SJSA1 (cell line): ENCODE measurements at places on chromosomes 7 and 10.
A peak's percentile ranks its signal among the peaks of the same experiment; 100 is the strongest.

GRCh38 chr10:71621231-71622153, 98.1 kb downstream of the C10orf105 start:
- H3K36me3 ChIP-seq, result 0 out of 2 replicates have a peak, but pooled peaks cover 3% of the 10 kb centered on the region
- no peak overlapping the region for H3K4me3 ChIP-seq
- DNase-seq, result no peak

DNA sequence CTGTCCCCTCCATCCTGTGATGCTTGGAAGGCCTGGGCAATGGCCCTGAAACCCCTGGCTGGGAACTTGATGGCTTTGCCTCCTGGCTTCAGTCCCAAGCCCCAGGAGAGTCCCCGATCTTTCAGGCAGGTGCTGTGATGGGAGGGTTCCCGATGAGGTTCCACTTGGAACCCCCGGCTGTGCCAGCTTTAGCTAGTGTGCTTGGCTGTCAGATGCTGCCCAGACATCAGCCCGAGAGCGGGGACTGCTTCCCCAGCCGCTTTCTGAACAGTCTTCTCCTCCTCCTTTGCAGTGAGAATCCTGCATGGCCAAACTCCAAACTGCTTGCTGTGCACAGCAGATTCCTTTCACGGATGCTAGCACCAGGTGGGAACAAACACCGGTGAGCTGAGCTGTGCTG, 58.1 kb downstream of the PKD1L1 start:
- no peaks in the 10 kb centered on the region for H3K36me3 ChIP-seq
- no peak overlapping the region for H3K27ac ChIP-seq
- no peak overlapping the region for H3K4me3 ChIP-seq
- H3K27me3 ChIP-seq, result no peaks in the 10 kb centered on the region

DNA sequence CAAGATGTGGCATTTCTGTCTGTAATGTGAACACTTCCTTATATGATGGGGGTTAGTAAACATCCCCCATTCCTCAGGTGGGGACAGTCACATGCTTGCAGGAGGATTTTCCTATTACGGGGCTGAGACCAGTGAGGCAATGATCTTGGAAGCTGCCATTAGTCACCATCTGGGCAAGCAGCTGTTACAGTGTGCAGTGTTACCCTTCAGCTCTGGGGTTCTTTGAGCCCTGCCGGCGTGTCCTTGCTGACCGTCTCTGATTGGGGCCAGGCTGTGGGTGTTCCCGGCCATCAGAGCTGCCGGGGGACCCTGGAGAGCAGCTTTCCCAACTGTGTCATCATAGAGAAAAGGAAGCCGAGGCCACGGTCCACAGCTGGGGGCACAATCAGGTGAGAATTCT, 126.8 kb upstream of the FAM20C start:
- H3K36me3 ChIP-seq, result no peaks in the 10 kb centered on the region
- DNase-seq, result no peak
- no peaks in the 10 kb centered on the region for H3K27me3 ChIP-seq
- peaks cover 12% of the 10 kb centered on the region for H3K4me1 ChIP-seq

GRCh38 chr7:158840604-158841003, 11.3 kb upstream of the ESYT2 start:
- DNase-seq, result no peak
- H3K36me3 ChIP-seq, result no peaks in the 10 kb centered on the region
- H3K27me3 ChIP-seq, result no peaks in the 10 kb centered on the region
- no peaks in the 10 kb centered on the region for H3K4me1 ChIP-seq

DNA sequence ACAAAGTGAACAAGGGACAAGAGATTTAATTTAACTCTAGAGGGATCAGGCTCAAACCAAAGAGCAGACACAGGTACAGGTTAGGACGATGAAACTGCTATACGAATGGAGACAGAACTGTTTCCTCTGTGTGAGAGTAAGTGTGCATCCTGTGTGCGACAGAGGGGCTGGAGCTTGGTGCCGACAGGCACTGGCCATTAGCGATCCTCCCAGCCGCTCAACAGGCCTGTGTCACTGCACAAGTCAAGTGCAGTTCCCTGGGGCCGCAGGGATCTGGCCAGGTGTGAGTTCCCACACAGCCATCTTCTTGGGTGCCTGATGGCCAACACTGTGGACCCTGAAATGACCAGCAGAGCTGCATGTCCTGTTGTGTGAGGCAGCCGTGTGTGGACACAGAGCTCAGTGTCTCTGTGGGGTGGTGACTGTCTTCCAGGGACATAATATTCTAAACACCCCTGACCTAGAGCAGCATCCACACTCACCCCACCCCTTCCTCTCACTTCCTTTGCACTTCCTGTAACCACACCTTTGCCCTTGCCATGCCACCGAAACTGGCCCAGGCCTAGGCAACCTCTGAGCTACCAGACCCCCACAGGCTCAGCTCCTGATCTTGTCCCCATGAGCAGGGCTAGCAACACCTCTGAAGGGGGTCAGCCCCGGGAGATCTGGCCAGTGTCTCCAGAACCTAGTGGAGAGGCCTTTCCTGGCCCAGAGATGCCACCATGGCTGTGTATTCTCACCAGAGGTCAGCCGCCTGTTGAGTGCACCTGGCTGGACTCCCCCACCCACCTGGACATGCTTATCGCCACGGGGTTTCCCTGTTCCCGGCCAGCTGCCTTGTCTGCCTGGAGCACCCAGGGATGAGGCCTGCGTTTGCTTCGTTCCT, 11.7 kb upstream of the TBRG4 start:
- no peak for DNase-seq
- no peak overlapping the region for H3K4me3 ChIP-seq
- no peaks in the 10 kb centered on the region for H3K4me1 ChIP-seq
- H3K27me3 ChIP-seq, result no peaks in the 10 kb centered on the region
- H3K36me3 ChIP-seq, result no peaks in the 10 kb centered on the region

GRCh38 chr10:69786791-69787190, 14.9 kb upstream of the COL13A1 start:
- H3K4me1 ChIP-seq, result peaks cover 16% of the 10 kb centered on the region
- H3K27me3 ChIP-seq, result no peaks in the 10 kb centered on the region
- no peak overlapping the region for H3K27ac ChIP-seq
- no peaks in the 10 kb centered on the region for H3K36me3 ChIP-seq
- DNase-seq, result no peak
- no peak overlapping the region for H3K4me3 ChIP-seq

DNA sequence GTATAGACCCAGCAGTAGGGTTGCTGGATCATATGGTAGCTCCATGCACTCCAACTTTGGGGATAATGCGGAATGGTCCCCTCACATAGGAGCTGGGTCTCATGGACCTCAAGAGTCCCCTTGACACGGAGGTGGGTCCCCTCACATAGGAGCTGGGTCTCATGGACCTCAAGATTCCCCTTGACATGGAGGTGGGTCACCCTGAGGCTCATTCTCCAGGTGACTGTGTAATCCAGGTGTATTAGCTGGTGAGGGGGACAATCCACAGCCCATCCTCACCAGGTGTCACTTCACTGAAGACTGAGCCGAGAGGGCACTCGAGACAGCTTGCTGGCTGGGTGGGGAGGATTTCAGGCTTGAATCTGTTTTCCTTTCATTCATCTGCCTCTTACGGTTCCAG, 121.9 kb downstream of the PTPN20 start:
- H3K27ac ChIP-seq, result no peak overlapping the region
- H3K27me3 ChIP-seq, result peaks cover 2% of the 10 kb centered on the region; the same call in 1 of the 2 replicates
- H3K36me3 ChIP-seq, result no peaks in the 10 kb centered on the region
- H3K4me1 ChIP-seq, result no peaks in the 10 kb centered on the region
- no peak overlapping the region for H3K4me3 ChIP-seq
- no peak for DNase-seq

GRCh38 chr10:105698592-105698991, 1057.5 kb downstream of the SORCS3 start:
- no peak overlapping the region for H3K27ac ChIP-seq
- DNase-seq, result no peak
- H3K4me1 ChIP-seq, result no peaks in the 10 kb centered on the region
- no peaks in the 10 kb centered on the region for H3K27me3 ChIP-seq
- H3K4me3 ChIP-seq, result no peak overlapping the region

GRCh38 chr10:104478380-104478779, 124.7 kb downstream of the CFAP58 start:
- no peak for DNase-seq
- H3K36me3 ChIP-seq, result no peaks in the 10 kb centered on the region

GRCh38 chr10:98638920-98639319, 192.2 kb upstream of the HPS1 start:
- H3K27ac ChIP-seq, result no peak overlapping the region
- H3K4me3 ChIP-seq, result no peak overlapping the region
- no peak for DNase-seq

- no peak for DNase-seq
- H3K27me3 ChIP-seq, result no peaks in the 10 kb centered on the region
- H3K27ac ChIP-seq, result no peak overlapping the region
- no peak overlapping the region for H3K4me3 ChIP-seq
- peaks cover 12% of the 10 kb centered on the region for H3K4me1 ChIP-seq
- no peaks in the 10 kb centered on the region for H3K36me3 ChIP-seq
Measured at GRCh38 chr7:111368381-111369065, 193.8 kb downstream of the IMMP2L start.

- no peaks in the 10 kb centered on the region for H3K36me3 ChIP-seq
- DNase-seq, result no peak
- no peak overlapping the region for H3K27ac ChIP-seq
- H3K27me3 ChIP-seq, result no peaks in the 10 kb centered on the region
- H3K4me3 ChIP-seq, result no peak overlapping the region
Measured at GRCh38 chr7:82312646-82313045, 130.9 kb downstream of the CACNA2D1 start.

DNA sequence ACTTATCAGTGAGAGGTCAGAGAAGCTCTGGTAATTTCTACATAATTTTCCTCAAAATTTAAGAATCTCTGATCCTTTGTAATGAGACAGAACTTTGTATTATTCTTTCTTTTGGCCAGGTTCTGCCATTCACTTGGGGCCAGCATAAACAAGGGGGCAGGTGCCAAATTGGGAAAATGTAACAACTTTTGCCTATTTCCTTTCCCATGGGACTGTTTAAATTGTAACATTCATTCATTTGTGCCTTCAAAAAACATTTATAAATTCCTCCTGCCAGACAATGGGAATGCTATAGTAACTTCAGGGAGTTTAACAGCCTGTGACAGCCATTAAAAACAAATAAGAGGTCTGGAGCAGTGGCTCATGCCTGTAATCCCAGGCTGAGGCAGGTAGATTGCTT, 12.4 kb downstream of the DYNC1I1 start:
- no peak for DNase-seq
- H3K4me1 ChIP-seq, result no peaks in the 10 kb centered on the region
- H3K27me3 ChIP-seq, result no peaks in the 10 kb centered on the region
- no peaks in the 10 kb centered on the region for H3K36me3 ChIP-seq

- DNase-seq, result no peak
- no peaks in the 10 kb centered on the region for H3K36me3 ChIP-seq
- no peak overlapping the region for H3K27ac ChIP-seq
- no peaks in the 10 kb centered on the region for H3K27me3 ChIP-seq
- H3K4me1 ChIP-seq, result no peaks in the 10 kb centered on the region
- no peak overlapping the region for H3K4me3 ChIP-seq
Measured at GRCh38 chr7:25759286-25759685, 392.7 kb upstream of the NFE2L3 start.

- H3K4me3 ChIP-seq, result no peak overlapping the region
- H3K36me3 ChIP-seq, result no peaks in the 10 kb centered on the region
- H3K4me1 ChIP-seq, result no peaks in the 10 kb centered on the region
- no peaks in the 10 kb centered on the region for H3K27me3 ChIP-seq
- no peak for DNase-seq
- no peak overlapping the region for H3K27ac ChIP-seq
Measured at GRCh38 chr7:67788669-67789068, 792.0 kb downstream of the TYW1 start.

DNA sequence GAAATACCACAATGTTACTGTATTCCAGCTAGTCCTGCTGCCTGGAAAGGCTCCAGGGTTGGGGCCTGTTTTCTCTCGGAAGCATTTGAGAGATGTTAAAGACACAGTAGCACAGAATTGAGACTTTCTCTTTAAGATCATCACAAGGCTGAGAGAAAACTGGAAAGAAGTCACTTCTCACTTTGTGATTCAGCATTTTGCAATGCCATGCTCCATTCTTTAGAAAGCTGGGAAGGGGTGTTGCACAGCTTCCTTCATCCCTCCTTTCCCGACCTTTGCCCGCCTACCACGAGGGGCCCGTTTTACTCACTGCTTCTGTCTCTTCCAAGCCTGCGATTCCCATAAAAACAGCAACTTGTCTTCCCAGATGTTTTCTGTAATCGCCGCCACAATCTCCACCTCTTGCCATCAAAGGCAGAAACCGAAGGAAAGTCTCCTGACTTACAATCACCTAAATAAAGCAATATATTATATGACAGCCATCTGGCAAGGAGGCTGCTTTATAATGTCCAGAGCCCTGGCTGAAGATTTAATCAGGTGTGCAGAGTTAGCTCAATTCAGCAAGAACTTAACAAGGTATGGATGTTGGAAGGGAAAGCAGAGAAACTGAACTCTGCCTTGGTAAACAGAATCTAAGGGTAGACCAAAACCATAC, 18.9 kb downstream of the NOD1 start:
- peaks cover 22% of the 10 kb centered on the region for H3K36me3 ChIP-seq
- H3K4me3 ChIP-seq, result no peak overlapping the region
- peak; percentile 76 for DNase-seq
- peaks cover 20% of the 10 kb centered on the region for H3K4me1 ChIP-seq
- peak overlapping the region; percentile 72 for H3K27ac ChIP-seq

DNA sequence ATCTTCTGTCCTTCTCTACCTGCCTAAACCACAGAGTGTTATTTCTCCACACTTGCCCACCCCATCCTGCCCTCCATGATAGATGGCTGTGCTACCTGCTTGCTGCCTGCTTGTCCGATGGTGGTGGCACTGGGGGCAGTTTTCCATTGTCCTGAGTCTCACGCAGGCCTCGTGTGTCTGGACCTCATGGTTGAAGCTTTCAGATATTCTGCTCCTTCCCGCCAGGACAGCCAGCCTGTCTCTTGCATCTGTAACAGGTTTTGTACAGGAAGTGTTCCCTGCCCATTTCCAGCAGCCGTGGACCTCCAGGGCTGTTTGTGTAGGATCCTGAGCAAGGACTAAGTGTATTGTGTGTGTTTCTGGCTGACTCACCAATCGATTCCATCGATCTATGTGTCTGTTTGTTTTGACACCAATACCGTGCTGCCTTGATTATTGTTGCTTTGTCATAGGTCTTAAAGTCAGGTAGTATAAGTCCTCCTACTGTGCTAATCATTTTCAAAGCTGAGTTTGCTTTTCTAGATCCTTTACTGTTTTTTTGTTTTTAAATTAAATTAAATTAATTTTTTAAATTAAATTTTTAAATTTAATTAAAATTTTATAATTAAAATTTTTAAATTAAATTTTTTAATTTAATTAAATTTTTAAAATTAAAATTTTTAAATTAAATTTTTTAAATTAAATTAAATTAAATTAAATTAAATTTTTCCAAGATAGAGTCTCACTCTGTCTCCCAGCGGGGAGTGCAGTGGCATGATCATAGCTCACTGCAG, 8.5 kb downstream of the IL15RA start:
- no peak for DNase-seq
- no peak overlapping the region for H3K27ac ChIP-seq
- H3K4me1 ChIP-seq, result no peaks in the 10 kb centered on the region
- no peak overlapping the region for H3K4me3 ChIP-seq
- 0 out of 2 replicates have a peak, but pooled peaks cover 3% of the 10 kb centered on the region for H3K27me3 ChIP-seq

DNA sequence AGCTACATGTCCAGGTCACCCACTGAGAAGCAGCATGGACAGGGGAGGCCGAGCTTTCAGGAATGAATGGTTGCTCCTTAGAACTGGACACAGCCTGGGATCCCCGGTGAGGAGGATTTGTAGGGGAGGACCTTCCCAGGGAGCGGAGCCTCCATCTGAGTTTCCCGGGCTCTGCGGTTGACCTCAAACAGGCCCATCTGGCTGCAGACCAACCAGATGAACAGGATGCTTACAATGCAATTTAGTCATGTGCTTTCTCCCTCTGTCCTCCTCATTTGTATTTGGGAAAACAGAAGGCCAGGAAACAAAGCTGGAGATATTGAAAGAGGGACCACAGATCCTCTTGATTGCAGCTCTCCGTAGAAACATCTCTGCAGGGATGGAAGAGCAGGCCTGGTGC, 104.8 kb downstream of the EMX2 start:
- no peak for DNase-seq
- no peaks in the 10 kb centered on the region for H3K36me3 ChIP-seq
- H3K27ac ChIP-seq, result no peak overlapping the region
- no peak overlapping the region for H3K4me3 ChIP-seq
